Left renal pelvis (tissue), 4 donors: ENCODE measurements at places on chromosomes 12 and 14. TPM values are rescaled to one million over a fixed set of nuclear protein-coding genes. Genes with fewer than 3 reads are reported as not detected.
A peak's percentile ranks its signal among the peaks of the same experiment; 100 is the strongest.

KCTD10 gene
- 48.9 TPM for polyA plus RNA-seq

DNA sequence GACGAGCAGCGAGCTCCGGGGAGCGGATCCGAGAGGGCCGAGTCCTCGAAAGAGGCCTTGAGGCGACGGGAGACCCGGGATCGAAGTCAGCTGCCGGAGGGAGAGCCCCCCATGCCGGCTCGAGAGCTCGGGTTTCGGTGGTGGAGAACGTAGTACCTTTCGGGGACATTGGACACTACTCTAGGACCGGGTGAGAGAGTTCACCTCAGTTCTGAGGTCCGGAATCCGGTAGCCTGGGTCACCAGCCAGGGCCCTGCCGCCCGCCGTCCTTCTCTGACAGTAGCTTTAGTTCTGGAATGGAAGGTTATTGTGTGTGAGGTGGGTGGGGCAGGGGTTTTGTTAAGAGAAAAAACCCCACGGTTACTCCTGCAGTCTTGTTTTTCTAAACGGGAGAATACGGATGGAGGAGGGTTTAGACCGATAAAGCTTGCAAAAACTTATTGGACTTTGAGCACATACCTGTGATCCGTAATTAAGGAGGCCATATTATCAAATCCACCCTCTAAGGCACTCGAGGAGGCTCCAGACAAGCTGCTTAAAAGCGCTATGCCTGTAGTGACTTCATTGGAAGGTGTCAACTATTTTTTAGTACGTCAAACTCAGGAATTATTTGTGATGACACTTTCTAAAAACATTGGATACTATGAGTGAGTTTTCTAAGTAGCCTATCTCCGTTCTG lies 765 bp downstream of the SCYL2 start:
- peak; percentile 22 for DNase-seq

- no peak for DNase-seq
Observed at GRCh38 chr14:83419420-83419819, 1885.8 kb upstream of the SEL1L start.

NKX2-8 gene
- not detected for polyA plus RNA-seq

DNA sequence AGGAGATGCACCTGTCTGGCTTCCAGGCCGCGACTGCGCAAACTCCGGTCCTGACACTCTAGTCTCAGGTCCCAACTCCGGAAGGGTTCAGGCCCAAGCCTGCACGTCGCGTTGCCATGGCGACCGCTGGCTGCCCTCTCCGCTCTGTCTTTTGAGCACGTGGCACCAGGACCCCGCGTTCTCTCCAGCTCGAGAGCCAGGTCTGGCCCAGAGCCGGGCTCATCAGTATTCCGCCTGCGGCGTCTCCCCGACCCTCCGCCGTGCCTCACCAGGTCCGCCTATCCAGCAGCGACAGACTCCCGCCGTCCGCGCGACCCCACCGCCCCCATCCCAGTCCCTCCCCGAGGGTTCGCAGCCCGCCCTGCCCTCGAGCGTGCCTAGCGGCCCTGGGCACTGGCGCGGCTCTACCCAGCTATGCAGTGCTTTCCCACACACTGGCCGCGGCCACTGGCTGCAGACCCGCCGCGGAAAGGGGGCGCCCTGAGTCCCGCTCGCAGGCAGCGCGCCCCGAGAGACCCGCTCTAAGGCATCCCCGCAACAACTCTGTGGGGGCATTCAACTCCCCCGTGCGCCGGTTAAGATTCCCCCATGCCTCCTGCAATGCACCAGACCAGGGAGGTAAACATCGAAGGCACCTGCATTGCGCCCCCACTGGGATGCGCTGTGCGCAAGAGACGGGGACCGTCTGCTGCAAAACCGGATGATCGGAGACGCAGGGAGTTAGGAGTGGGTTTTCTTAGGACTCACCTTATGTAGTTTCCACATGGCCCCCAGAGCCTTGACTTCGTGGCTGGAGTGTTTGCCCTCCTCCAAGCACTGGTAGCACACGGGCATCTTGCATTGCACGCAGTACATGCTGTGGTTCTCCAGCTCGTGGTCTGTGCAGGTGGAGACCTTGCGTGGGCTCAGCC lies 1.3 kb downstream of the TRIM9 start:
- no peak for DNase-seq

GRCh38 chr12:118436002-118436730 lies 59.8 kb downstream of the SUDS3 start:
- no peak for DNase-seq

- DNase-seq = no peak
Observed at GRCh38 chr12:77841521-77841920, 10.8 kb downstream of the NAV3 start.

GRCh38 chr14:55951341-55952206 lies 166.6 kb upstream of the PELI2 start:
- DNase-seq = no peak

TAS2R9 gene
- polyA plus RNA-seq = not detected

HOXC12 gene
- not detected for polyA plus RNA-seq

C12orf54 gene
- polyA plus RNA-seq = not detected

PAN2 gene
- polyA plus RNA-seq = 48.7 TPM

- DNase-seq = no peak
Observed at GRCh38 chr12:14326699-14327098, 38.8 kb upstream of the ATF7IP start.

DNA sequence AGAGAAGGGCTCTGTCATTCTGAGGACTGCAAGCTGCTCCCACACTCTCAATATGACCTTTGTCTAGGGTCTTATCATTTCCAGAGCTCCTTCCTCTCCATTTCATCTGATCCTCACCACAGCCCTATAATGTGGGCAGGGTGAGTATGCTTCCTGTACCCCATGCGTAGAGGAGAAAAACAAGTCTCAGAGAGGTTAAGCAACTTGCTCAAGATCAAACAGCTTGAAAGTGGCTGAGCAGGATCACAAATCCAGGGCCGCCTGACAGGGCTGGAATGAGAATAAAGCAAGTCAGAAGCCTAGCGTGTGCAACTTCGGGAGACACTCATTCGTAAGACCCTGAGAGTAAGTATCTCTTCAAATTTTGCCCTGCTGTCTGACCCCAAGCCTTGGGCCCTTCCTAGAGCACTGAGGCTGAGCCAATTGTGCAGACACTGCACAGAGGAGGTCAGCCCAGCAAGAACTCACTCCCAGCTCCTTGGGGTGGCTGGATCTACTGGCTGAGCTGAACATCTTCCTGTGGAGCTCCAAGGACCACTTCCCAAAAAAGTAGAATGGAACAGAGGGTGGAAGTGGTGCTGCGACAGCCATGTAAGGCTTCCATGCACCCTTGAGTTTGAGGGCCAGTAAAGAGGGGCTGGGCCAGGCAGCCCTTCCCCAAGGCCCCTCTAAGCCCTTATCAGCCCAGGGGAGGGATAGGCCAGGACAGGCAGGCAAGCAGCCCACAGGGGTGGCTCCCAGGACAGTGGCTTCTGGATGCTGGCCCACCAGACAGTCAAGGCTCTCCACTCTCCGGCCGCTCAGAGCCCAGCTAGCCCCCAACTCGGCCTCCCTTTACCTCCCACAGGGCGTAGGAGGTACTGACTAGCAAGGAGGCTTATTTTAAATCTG lies 10.5 kb downstream of the ZFP36L1 start:
- no peak for DNase-seq

DNA sequence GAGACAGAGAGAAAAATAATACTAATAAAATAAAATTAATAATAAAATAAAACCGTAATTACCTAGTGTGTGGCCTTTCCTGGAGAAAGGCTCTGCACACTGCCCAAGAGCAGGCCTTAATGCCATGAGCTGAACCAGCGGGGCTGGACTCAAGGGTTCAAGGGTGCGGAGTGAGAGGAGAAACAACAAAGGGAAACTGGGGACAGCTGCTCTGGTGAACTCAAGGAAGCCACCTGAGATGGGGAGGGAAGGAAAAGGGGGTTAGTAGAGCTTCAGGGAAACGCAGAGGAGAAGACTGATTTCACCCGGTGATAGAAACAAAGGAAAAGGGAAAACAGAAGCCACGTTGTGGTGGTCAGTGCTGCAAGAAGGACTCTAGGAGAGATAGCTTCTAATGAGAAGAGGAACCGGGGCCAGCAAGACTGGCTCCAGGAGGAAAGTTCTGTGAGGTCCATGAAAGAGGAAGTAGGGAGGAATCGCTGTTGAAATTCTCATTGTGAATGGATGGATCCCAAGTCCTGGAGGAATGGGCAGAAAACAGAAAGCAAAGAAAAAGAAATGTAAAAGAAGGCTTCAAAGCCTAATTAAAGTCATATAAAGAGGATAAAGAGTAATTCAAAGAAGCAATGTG lies 48.3 kb upstream of the BCL2L14 start:
- no peak for DNase-seq

DNA sequence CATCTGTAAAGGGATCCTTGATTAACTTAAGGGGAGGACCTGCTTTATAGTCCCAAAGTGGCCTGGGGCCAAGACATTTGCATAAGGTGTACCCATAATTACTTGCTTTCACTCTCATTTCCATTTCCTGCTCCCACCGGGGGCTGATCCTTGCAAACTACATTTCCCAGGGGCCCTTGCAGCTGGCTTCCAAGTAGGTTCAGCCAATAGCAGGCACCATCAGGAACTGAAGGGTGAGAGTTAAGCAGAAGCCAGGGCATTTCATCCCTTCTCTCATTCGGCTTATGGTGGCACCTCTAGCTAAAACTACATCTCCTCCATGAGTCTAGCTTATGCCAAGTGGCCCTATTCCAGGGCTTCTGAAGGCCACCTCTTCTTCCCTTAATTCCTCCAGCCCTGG lies 88.8 kb downstream of the CCDC60 start:
- no peak for DNase-seq

- DNase-seq = no peak
Observed at GRCh38 chr12:58067610-58068387, 126.4 kb downstream of the ATP23 start.

DNA sequence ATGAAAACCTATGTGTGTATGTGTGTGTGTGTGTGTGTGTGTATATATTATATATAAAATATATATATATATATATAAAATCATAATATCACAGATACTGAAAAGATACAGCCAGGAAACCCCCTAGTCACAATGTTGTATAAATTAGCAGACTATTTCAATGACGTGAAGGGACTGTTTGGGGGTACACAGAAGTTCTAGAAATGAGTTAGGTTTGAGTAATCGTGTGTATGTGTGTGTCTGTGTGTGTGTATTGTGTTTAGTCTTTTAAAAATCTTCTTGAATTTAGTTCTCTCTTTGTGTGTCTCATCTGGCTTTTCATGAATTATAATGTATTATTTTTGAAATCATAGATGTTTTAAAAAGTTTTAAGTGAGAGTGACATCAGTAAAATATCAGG lies 21.9 kb downstream of the ADAM21 start:
- no peak for DNase-seq

DNA sequence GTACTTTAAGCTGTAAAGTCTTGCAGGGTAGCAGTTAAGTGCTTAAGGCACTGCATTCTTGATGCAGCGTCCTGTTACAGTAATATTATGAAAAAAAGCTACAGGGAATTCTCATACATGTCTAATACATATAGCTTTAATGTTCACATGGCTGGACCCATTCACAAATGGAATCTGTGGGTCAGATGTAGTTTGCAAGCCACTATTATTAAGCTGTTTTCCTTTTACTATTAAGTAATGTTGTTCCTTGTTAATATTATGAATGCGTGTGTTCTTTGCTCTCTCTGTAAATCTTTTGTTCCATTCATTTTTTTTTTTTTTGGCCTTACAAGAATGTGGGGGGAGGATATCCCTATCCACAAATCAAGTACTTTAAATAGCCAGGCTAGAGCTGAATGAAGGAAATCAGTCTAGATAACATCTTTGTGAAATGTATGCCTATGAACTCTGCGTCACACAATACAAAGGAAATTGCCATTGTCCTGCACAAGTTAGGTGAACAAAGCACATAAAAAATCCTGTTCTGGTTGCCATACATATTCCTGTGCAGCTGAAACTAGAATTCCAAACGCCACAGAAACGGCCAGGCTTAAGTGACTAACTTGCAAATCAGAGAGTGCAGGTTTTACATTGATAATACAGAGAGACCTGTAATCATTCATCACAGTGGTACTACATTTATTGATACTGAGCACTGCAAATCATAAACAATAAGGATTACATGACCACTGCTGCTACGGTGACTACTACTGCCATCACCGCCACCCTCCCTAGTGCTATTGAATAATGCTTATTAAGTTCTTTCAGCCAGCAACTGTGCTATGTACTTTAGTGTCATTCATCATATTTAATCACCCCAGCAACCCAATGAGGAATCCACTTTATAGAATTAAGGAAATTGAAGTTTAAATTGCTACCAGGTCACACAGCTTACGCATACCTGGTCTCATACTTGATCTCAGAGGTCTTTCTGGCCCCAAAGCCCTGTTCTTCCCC lies 111.9 kb downstream of the HMGA2 start:
- DNase-seq = no peak

CHPT1 gene
- 43.1 TPM for polyA plus RNA-seq

- no peak for DNase-seq
Observed at GRCh38 chr12:49079793-49080192, 10.0 kb upstream of the RHEBL1 start.

- DNase-seq = no peak
Observed at GRCh38 chr12:98399532-98399931, 115.9 kb upstream of the TMPO start.

DNA sequence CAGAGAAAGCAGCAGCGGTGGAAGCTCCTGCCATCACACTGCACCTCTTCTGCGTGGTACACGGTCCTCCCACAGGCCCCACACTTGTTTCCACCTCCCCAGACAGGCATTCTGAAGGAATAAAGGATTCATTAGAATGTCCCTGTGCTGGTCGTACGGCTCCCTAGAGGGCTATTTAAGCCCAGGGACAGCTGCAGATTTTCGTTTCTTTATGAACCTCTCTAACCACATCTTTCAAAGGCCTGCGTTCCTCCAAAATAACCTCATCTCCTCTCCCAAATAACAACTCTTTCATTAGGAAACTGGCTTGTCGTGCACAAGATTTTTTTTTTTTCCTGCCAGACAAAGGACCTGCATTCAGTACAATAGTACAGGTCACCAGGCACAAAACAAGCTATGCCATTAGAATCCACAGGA lies 12.7 kb downstream of the CSRP2 start:
- DNase-seq = no peak

- no peak for DNase-seq
Observed at GRCh38 chr12:34294671-34295365, 272.5 kb downstream of the ALG10 start.

DNA sequence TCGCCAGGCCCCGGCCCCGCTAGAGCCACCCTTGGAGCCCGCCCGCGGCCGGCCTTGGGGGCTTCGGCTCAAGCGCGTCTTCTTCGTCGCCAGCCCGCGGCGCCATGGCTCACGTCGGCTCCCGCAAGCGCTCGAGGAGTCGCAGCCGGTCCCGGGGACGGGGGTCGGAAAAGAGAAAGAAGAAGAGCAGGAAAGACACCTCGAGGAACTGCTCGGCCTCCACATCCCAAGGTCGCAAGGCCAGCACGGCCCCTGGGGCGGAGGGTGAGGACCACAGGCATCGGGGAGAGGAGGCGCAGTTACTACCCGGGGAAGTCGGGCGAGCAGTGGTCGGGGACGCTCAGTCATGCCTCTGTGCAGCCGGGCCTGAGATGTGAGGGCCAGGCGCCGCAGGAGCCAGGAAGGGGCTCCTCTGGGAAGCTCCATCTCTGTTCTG lies 573 bp downstream of the ARL6IP4 start:
- no peak for DNase-seq
